Activated CD4-positive, alpha-beta T cell treated with anti-CD3 and anti-CD28 coated beads, Interleukin-2, amount 50 U/mL, for 48 hours (primary cell): ENCODE measurements at places on chromosomes 11 and 22.
A peak's percentile ranks its signal among the peaks of the same experiment; 100 is the strongest.

DNA sequence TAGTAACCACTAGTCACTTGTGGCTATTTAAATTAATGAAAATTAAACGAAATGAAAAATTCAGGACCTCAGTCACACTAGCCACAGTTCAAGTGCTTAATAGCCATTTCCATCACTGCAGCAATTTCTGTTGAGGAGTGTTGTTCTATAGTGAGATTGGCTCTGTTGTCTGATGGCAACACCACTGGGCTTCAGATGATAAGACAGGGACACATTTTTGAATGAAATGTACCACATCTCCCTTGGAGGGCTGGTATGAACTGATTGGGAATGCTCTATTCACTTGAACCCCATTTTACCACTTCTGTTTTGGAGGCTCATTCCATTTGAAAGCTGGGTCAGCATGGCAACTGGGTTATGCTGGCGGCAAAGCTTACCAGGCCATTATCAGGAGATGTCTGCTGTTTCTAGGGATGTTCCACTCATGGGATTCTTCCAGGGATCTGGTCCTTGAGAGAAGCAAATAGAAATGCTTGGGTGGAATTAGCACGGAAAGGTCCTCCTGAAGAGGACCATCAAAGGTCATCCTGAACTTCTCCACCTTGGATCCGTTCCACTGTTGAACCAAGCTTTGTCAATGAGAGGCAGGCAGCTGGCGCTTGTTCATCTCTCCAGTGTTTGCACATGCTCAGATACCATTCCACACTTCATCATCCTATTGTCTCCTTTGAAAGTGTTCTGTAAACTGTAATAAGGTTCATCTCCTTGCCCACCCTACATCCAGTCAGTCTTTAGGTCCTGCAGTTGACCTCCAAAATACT lies 7.6 kb downstream of the AMOTL1 start:
- DNase-seq, result no peak

GRCh38 chr11:111694851-111695250 lies 71.3 kb downstream of the PPP2R1B start:
- DNase-seq, result no peak

GRCh38 chr22:25775531-25775930 lies 33.5 kb downstream of the MYO18B start:
- no peak for DNase-seq

DNA sequence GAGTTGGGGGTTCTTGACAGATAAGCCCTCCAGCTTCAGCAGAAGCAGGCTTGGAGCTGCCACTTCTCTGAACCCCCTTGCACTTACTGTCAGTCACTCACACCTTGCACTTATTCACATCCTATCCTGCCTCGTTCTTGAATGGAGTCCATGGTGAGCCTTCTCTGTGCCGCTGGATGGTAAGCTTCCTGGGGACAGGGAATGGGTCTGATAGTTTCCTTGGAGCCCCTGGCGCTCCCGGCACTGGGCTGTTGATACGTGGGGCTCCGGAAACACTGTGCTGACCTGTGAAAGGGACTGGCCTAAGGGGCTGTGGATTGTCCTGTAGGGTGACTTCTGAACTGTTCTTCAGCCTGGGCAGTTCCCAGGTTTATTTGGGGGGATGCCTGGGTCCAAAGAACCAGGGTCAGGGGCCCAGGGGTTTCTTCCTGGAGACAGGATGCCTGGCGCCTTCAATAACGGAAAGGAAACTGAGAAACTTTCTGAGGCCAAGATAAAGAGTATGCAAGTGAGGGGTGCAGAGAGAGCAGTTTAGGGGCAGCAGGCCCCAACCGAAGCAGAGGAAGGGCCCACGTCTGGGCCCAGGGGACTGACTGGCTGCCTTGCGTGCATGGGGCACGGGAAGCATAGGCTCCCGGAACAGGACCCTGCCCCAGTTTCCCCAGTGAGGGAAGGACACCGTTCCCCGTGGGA lies 709 bp upstream of the ST3GAL4 start:
- no peak for DNase-seq

DNA sequence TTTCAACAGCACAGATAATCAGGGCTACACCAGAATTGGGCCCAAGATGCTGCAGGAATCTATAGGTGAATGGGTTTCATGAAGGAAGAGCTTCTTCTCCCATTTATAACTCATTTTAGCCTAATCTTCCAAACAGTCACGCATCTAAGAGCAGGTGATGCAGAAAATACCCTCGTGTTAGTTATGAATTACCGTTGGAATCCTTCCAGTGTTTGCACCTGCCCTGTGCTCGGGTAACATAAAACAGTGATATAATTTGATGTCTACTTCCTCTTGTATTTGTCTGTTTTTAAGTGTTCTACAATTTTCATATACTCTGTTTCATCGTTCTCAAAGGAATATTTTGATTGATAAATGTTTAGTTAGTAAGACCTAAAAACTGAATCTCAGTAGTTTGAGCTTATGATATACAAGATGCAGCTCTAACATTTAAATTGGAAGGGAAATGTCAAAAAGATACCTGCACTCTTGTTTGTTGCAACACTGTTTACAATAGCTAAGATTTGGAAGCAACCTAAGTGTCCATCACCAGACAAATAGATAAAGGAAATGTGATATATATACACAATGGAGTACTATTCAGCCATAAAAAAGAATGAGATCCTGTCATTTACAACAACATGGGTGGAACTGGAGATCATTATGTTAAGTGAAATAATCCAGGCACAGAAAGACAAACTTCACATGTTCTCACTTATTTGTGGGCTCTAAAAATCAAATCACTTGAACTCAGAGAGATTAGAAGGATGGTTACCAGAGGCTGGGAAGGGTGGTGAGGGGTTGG lies 42.1 kb downstream of the PPARA start:
- DNase-seq, result no peak

DNA sequence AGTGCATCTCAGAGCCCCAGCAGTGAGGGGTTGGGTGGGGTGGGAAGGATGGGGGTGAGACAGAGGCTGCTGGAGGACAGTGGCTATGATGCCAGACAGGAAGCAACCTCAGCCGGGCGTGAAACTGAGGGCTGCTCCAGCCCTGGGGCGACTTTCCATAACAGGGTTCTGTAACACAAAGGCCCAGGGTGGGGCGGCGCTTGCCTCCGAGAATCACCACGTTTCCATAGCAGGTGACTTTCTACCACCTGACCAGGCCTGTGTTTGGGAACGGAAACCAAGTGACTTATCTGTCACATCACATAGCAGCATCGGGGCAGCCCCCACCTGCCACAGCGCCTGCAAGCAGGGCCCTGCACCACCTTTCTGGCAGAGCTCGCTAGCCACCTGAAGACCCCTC lies 85.8 kb downstream of the TRMU start:
- DNase-seq, result peak; percentile 12

- DNase-seq, result no peak
Measured at GRCh38 chr11:67079065-67079705, 22.5 kb downstream of the RHOD start.

- peak; percentile 59 for DNase-seq
Measured at GRCh38 chr11:46119352-46120216, 1.7 kb downstream of the PHF21A start.

GRCh38 chr11:30786256-30787110 lies 200.3 kb upstream of the MPPED2 start:
- no peak for DNase-seq

GRCh38 chr22:43407591-43407990 lies 4.2 kb upstream of the MPPED1 start:
- no peak for DNase-seq

DNA sequence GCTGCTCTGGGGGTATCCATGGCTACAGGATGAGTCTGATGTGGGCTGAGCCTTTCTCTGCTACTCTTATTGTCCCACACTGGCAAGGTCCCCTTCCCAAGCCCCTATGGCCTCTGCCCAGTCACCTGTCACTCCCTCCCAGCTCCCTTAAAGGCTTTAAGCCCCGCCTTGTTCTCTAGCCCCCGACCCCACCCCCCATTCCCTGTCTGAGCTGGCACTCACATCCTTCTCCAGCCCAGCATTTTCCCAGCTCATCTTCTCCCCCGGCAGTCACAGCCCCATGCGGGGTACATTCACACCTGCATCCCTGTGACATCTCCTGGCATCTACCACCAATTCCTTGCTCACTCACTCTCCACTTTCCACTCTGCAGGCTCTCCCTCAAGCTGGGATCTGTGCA lies 4.3 kb downstream of the MTFP1 start:
- no peak for DNase-seq

- no peak for DNase-seq
Measured at GRCh38 chr22:38924347-38924952, 33.0 kb upstream of the APOBEC3A start.

- no peak for DNase-seq
Measured at GRCh38 chr11:15027956-15028355, 45.4 kb upstream of the CALCB start.

DNA sequence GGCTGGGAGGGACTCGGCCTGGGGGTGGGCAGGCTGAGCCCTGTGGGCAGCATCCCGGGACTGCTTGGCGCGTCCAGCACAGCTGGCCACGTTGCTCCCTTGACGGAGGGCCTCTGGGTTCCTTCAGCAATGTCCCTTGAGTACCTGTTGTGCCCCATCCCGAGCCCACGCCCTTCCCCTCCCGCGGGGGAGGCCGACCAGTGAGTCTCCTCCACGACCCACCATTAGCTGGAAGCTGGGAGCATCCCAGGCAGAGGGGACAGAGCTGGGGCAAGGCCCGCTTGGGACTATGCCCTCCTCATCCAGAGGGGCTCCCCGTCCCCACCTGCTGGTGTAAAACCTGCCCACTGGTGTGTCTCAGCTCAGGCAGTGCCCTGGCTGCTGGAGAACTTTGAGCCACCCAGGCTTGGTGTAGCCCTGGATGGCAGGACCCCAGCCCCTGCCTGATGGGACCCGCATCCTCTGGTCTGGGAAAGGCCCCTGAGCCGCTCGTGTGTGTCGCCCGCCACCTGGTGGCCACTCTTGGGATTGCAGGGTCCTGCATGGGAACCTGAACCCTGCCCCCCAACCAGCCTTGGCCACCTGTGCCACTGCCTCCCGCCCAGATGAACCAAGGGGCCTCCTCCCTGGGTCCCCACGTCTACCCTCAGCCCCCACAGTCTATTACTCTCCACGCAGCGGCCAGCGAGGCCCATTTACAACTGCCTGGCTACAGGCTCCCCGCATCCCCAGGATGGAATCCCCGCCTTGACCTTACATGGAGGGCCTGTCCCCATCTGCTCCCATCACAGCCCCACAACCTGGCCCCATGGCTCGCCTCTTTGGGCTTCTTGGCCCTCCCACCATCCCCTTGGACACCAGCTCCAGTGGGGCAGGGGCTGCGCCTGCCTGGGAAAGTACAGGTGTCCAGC lies 16.6 kb upstream of the ARHGAP8 start:
- DNase-seq, result peak; percentile 87

DNA sequence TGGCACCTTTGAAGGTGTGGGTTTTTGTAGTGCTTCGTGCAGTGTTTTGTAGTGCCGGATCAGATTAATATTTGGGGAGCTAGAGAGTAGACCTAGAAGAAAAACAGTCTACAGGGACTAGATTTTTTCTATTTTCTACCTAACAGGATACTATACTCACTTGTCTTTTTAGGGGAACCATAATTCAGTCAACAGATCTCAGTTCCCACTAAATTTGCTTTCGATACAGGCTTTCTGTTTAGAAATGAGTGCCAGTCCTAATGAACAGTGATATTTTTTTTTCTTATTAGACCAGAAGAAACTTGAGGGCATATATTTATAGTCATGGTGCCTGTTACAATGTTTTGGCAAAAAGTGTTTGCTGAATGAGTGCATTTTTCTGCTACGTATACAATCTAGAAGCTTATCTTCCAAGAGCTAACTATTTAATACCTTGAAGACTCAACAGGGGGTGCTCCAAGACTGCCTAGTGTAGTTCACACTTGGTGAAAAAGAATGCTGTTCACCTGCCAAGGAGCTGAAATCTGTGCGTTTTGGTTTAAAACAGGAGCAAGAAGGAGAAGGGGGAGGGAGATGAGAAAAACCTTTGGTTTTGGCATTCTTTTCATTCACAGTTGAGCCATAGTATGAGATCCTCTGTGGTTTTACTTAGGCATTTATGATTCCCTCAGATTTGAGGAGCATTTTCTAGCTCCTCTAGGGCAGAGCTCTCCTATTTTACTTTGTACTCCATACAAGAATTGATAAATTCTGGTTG lies 44.9 kb upstream of the VSTM5 start:
- DNase-seq, result no peak

DNA sequence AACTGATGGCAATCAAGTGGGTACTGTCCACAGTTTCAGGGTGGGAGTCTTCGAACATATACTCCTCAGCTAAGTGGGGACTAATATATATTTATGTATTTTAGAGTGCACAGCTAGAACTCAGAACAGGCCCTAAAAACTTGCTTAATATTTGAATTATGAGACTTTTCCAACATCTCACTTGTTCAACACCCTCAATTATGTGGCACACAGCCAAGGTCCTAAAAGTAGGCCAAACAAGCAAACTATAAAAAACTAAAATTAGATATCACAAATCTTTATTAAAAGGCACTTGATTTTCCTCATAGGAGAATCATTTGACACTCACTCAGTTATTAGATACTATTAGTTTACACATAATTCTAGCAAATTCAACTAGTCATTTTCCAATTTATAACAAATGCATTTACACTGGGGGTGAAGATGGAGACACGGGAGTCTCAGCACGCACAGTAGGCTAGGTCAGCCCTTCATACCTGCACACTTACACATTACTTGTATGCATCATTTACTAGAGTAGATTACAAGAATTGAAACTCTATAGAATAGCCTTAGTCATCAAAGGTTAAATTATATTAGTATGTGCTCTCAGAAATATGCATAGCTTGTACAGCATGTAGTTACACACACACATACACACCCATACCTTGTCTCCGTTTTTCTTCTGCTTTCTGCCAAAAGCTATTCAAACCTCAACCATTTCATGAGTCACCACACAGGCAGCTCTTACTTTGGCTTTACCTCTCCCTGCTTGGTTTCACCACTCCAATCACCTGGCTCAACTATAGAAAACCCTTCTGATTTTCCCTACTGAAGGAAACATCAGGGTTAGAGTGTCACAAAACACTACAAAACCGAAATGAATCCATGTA lies 171.5 kb downstream of the SBF2 start:
- no peak for DNase-seq

DNA sequence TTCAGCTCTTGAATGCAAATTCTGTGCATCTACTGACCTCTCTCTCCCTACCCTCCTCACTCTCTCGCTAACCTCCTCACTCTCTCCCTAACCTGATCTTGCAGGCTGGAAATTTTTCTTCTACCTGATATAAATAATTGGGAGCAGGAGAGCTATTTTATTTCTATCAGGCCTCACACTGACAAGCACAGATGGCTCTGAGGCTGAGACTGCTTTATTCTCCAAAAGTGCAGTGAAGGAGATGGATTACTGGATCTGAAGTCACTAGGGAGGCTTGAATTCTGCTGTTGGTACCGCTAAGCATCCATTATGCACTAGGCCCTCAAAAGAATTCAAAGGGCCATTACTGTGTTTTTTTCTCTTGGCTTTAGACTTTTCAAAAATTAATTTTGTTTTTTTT lies 19.4 kb upstream of the LDHA start:
- DNase-seq, result no peak

DNA sequence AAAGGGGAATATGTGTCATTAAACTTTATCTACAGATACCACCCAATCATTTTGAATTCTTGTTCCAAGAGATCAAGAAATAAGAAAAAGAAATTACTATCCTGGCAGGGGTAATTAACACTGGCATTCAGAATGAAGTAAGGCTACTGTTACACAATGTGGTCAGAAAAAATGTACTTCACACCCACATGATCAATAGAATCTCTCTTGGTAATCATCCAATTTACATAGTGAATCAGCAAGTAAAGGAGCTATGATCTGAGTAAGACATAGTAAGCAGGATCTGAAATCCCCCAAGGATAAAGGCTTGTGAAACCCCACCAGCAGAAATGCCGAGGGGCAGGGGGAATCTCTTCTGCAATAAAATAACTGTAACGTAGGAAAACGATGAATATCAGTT lies 466.5 kb downstream of the FAM181B start:
- no peak for DNase-seq

- DNase-seq, result no peak
Measured at GRCh38 chr11:69051381-69052342, 2.9 kb downstream of the TPCN2 start.
